ENCODE measurements at places on chromosomes 4 and X.

DNA sequence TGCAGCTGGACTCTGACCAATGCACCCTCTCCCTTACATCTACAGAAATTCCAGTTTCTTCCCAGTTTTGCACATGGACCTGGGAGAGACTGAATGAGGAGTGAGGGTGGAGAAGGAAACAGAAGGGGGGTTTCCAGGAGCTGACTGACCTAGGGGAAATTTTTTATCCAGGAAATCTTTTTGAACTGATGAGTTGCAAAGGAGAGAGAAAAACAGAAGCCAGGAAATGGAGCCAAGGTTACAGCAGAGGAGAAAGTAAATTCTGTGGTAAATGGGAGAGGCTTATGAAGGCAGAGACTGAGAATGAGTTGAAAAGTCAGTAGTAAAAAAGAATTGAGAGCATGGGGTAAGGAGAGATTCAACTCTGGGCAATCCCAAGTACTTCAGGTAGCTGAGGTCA is 192.8 kb downstream of the SMIM20 start:
- no peak for DNase-seq

DNA sequence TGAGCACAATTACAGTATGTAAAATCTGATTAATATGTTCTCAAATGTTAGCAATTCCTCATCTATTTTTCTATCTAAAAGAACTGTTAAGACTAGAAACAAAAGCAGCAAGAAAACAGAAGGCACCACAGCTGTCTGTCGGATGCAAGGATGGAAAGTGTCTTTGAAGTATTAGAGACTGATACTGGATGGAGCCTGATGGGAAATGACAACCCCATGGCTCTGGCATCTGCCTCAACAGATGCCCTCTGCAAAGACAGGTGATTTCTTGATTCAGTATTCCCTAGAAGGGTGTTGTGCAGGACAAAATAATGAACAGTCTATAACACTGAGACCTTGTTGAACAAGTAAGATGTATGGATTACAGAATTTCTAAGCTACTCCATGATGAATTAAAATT is 19.7 kb downstream of the LRCH2 start:
- no peak for DNase-seq

- DNase-seq: peak; percentile 28
Observed at GRCh38 chr4:13328591-13328990, 155.5 kb downstream of the RAB28 start.

DNA sequence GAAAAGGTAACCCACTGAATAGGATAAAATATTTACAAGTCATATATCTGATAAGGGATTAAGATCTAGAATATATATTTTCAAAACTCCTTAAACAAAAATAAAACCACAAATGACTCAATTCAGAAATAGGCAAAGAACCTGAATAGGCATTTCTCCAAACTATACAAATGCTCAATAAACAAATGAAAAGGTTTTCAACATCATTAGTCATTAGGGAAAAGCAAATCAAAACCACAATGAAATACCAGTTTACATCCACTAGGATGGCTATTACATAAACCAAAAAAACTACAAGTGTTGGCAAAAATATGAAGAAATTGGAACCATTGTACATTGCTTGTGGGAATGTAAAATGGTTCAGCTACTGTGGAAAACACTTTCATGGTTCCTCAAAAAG is 167.0 kb upstream of the GALNT7 start:
- peak; percentile 32 for DNase-seq

DNA sequence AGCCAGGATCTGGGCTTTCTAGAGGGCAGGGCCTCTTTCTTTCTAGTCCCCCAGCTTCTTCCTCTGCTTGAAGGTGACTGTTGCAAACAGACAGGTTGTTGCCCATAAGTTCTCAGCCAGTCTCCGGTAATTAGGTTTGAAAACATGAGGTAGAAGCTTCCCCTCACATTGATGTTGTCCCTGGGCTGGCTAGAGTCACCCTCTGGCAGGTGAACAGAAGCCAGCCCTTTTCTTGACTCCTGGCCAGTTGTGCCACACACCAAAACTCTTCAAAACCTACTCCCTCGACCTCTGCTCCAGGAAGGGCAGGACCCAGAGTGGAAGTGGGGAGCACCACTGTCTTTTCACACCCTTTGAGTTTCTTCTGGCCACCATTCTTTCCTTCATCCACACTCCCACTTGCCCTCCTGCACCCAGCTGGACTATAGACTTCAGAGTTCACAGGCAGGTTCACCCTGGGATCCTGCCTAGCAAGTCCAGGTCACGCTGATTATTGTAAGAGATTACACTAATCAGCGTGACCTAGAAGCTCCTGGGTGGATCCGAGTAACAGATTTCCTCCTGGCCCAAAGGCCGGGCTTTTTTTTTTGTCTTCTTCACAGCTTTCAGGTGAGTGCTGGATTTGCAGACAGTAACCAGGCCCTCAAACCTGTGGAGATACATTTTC is 37.4 kb upstream of the ARHGAP6 start:
- DNase-seq: no peak

GRCh38 chr4:137627739-137628460 is 95.6 kb upstream of the PCDH18 start:
- no peak for DNase-seq

DNA sequence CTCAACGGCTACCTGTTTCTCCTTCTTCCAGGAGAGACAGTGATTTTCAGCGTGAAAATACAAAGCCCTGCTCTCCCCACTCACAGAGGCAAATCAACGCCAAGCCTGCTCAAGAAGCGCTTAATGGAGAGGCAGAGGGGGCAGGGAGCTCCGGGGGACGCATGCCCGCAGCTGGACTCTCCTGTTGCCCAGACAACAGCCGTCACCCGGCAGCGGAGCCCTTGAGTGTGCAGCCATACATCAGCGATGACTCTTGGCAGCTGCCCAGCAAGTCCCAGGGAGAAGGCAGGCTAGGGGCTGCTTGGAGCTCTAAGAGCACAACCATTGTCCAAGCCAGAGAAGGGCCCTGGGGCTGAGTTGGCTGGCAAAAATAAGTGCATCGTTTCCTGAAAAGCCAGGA is 71.0 kb upstream of the AFAP1 start:
- no peak for DNase-seq

DNA sequence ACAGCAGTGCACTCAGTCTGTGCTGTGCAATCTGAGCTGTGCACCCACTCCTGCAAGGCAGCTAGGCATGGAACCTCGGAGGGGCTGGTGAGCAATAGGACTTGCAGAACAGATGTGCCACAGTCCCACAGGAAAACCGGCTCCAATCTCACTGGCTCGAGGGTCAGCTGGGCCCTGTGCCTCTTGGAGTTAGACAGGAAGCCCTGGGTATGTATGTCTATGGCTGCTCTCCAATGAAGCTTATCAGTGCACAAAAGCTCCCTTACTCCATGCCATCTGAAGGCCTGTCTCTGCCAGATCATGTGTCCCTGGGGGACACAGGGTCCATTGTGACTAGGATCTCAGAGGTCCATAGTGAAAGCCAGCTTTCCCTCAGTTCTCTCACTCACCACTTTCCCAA is 335.8 kb downstream of the SH3BGRL start:
- no peak for DNase-seq

DNA sequence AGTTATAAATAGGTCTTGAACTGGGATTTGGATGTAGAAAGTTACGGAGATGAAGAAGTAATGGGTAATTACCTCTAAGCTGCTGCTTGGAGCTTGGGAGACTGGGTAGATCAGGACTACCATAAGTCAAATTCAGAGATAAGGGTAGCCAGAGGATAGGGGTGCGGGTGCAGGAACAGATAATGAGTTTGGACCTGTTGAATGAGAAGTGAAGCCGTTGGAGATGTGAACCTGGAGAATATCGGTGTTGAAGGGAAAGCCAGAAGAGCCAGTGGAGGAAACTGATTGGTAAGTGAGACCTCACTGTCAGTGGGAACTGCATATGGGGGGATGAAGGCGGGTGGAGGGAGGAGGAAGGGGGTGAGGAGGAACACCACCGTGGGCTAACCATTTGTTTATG is 618 bp upstream of the FOXO4 start:
- DNase-seq: no peak

- no peak for DNase-seq
Observed at GRCh38 chrX:50707405-50707804, 106.6 kb downstream of the SHROOM4 start.

DNA sequence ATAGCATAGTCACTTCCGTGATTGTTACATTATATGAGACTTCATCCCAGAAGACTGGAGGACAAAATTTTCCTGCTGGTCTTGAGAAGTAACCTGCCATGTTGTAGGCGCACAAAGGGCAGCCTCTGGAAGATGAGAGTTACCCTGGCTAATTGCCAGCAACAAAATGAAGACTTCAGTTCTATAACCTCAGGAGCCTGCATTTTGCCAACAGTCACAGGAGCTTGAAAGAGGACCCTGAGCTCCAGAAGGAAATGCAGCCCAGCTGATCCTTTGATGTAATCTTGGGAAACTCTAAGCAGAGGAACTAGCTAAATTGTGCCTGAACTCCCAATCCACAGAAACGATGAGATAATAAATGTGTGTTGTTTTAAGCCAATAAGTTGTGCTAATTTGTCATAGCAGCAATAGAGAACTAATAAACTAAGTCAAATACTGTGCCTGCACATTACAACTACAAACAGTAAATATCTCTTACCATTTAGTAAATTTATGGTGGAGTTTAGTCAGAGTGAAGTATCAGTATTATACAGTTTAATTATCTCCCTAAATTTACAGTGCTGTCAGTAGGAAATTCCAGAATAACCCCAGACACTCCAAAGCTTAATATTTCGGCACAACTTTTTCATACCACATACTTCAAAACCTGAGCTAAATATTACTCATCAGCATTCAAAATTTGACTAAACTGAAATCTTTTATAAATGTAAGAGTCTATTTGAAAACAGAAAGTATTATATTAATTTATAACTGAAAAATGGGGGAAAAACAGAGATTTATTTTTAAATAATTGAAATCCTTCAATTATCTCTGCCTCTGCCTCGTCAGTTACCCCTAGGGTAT is 90.1 kb upstream of the MAPK10 start:
- DNase-seq: no peak

DNA sequence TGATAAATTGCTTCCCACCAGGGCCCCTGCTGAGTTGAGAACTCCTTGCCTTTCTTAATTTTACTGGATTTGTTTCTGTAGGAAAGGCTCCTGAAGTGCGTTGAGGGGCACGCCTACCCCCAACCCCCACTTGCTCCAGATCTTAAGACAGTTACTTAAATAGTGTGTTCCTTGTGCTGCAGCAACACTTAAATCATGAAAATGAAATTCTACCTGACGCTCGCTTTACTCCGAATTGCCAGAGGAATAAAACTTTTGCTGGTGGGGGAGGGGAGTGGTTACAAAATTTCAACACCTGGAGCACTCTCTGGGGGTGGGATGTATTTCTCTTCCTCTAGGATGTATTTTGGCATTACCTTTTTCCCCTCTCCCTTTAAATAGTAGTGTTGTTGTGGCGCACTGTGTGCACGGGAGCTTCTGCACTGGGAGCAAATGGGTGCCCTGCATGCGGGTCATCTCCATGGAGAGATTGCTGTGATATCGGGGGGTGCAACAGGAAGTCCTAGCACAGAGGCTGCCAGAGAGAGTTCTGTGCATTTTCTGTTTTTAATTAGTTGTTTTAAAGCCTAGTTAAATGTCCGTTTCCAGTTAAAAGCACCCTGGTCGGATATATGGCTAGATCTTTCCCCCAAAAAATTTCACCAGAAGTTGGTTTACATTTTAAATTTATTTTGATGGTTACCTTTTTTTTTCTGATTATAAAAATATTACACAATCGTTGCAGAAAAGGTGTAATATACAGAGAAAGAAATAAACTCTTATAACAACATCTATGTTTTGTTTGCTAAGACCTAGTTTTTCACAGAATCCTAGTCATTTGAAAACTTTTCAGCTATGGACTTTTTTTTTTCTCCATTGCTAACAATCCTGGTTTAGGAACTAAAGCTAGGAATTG is 207.7 kb downstream of the SOWAHB start:
- DNase-seq: no peak

DNA sequence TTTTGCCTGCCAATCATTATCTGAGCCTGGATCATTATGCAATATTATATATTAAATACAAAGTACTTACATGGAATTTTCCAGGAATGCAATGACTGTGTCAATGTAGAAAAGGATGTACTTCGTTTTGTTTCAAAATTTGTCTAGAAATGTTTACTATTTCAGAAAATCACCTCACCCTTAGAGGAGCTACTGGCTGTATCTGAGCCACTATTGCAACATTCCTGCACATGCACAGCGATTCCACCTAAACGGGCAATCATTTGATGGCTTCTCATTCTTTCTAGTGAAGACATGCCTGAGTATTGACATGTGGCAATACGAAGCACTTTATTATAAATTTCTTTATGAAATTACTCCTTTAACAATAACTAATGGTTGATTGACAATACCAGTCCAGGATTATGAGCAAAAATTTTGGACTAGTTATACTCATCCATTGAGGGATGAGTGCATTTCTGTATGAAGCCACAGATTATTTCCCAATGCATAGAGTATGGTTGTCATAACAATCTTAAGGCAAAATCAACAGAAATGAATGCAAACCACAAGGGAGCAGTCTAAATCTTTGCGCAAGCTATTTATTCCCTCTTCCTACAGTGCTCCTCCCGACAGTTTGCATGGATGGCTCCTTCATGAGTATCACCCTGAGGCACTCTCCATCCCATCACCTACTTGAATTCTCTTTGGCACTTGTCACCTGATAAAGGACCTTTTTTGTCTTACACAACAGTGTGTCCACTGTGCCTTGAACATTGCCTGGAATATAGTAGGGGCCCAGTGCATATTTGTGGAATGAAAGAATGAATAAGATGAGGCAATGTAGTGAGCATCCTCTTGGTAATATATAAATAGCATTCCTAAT is 35.8 kb upstream of the MMAA start:
- DNase-seq: no peak

DNA sequence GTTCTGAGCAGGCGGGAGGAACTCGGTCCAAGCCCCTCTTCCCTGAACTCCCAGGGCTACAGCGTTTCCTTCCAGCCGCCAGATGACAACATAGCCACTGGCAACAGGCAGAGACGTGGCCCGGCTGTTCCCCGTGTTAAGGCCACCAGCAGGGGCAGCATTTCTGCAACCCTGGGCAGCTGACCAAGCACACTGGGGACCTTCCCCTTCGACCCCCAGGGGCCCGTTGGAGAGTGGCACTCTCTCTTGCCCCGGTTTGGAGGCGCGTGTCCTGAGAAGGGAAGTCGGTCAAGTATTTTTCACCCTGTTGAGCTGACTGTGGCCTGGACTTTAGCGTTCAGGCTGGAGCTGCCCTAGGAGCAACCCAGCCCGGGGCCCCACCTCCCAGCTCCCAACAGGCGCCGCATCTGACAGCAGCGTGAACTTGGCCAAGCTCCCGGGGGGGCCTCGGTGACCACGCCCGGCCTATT is 37.6 kb downstream of the ZBTB49 start:
- no peak for DNase-seq

- DNase-seq: peak; percentile 5
Observed at GRCh38 chr4:8050555-8051206, 107.9 kb downstream of the ABLIM2 start.

GRCh38 chrX:153411988-153412574 is 809 bp downstream of the ZFP92 start:
- no peak for DNase-seq

GRCh38 chrX:12672367-12673106 is 118.7 kb upstream of the PRPS2 start:
- no peak for DNase-seq

DNA sequence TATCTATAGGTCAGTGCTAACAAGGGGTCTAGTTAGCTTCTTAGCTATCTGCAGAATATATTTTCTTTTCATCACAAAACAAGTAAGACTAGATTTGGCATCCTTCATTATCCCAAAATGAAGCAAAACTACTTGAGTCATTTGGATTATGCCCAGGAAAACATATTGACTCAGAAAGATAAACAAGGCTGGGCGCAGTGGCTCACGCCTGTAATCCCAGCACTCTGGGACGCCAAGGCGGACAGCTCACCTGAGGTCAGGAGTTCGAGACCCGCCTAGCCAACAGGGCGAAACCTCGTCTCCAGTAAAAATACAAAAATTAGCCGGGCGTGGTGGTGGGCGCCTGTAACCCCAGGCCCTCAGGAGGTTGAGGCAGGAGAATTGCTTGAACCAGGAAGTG is 18.0 kb upstream of the MND1 start:
- peak; percentile 35 for DNase-seq

Data from stromal cell of bone marrow (primary cell).